ENCODE measurements at places on chromosomes 12 and 14. TPM values are rescaled to one million over a fixed set of nuclear protein-coding genes. Genes with fewer than 3 reads are reported as not detected.
A peak's percentile ranks its signal among the peaks of the same experiment; 100 is the strongest.

TAS2R14 gene
- 4.9 TPM for total RNA-seq

IL26 gene
- not detected for total RNA-seq

DNA sequence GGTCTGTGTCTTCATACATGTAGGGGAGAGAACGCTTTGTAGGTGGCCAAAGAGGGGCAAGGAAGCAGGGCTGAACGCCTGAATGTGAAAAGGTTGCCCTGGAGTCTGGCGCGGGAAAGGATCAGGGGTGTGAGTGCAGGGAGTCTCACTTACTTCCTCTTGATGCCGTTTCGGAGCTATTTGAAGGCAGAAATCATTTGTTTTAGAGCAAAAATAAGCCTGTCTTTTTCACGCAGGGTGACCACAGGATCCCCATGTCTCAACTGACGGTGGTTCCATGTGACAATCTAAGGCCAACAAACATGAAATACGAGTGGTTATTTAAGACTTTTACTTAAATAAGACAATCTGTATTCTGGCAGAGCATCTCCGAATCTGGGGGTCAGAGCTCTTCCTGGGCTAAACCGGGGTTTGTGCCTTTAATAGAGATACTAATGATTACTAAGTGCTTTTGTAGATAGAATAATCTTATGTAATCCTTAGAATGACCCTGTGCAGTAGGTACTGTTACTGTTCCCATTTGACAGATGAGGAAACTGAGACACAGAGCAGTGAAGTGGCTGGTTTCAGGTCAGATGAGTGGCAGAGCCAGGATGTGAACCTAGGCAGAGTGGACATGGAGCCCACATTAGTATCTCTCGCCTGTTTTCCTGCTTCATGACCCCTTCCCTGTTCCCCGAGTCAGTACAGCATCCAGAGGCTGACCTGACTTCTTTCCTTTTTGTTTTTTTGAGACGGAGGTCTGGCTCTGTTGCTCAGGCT, 1.9 kb downstream of the BRI3BP start:
- peak; percentile 76 for DNase-seq
- H3K4me1 ChIP-seq, result no peaks in the 10 kb centered on the region
- no peaks in the 10 kb centered on the region for H3K36me3 ChIP-seq
- H3K27ac ChIP-seq, result no peak overlapping the region
- peak overlapping the region; percentile 87 for H3K4me3 ChIP-seq
- H3K27me3 ChIP-seq, result no peaks in the 10 kb centered on the region

DNA sequence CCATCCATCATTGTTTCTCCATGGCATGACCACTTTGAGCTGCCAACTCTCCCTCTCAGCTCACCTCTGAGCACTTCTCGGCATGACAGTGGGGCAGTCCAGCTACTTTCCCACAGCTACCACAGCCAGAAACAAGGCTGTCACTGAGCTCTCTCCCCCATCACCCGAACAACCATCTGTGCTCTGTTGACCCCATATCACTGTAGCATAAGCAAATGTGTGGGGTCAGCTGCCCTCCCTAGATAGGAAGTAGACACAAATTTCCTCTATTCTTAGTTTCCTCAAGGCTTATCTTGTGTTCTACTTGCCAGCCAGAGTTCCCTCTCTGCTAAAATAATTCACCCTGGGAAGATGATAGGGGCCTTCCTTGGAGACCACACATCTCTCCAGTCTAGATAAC, 82.6 kb upstream of the FUT8 start:
- DNase-seq, result no peak
- H3K36me3 ChIP-seq, result no peaks in the 10 kb centered on the region
- peaks cover 6% of the 10 kb centered on the region for H3K4me1 ChIP-seq
- no peak overlapping the region for H3K4me3 ChIP-seq

SLC25A21 gene
- total RNA-seq, result 1.9 TPM
